ENCODE measurements at places on chromosomes 16 and 17.

DNA sequence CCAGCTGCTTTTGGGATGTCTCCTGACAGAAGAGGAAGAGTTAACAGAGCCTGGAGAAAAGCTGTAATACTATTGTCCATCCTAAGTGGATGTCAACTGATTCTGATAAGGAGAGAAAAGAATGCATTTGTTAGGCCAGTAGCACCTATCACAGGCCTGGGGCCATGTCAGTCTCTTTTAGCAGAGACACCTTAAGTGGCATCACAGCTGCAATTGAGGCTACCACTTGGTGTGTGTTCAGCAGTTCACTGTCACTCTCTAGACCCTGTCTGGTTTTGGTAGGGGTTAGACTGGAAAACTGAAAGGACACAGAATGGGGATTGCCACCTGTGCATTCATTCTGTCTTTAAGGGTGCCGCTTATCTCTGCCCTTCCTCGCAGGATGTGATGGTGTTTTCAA is 42.0 kb downstream of the PSMD12 start:
- no peak for DNase-seq

- no peak for DNase-seq
These were observed 193.9 kb downstream of the ZNF18 start for GRCh38 chr17:11803231-11803969.

- no peak for DNase-seq
These were observed 19.8 kb downstream of the PPL start for GRCh38 chr16:4917117-4917516.

DNA sequence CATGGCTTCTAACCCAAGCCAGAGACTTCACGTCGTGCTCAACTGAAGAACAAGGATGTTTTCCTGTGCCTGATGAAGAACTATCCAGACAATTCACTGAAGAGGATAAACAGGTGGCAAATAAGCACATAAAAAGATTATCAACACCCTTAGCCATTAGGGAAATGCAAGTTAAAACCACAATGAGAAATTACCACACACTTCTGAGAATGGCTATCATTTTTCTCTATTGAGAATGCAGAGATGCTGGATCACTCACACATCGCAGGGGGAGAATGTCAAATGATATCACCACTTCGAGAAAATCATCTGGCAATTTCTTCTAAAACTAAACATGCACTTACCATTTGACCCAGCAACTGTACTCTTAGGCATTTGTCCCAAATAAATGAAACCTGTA is 162.8 kb downstream of the IRX3 start:
- peak; percentile 43 for DNase-seq

GRCh38 chr16:5108505-5109158 is 11.0 kb upstream of the EEF2KMT start:
- no peak for DNase-seq

- peak; percentile 36 for DNase-seq
These were observed 3.8 kb upstream of the P4HB start for GRCh38 chr17:81863833-81864768.

- no peak for DNase-seq
These were observed 3.8 kb downstream of the SLC46A1 start for GRCh38 chr17:28402224-28402630.

- peak; percentile 84 for DNase-seq
These were observed 504 bp downstream of the SRSF1 start for GRCh38 chr17:58006560-58006923.

DNA sequence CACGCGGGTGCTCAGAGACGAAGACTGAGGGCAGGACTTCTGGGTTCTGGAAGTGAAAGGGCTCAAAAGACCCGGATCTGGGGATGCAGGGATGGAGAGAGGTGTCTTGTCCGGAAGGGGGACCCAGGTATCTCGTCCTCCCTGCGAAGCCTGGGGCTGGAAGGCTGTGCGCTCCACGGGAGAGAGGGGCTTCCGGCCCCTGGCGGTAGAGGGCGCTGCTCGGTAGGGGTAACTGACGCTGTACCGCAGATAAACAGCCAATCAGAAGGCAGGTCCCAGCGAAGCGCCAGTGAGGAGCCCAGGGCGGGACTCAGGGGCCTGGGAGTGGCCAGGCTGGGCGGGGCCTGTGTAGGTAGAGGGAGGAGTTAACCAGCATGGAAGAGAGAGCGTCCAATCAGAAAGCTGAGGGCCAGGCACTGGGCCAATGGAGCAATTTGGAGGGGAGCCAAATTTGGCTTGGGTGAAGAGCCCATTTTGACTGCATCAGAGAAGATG is 804 bp downstream of the TGFB1I1 start:
- DNase-seq, result peak; percentile 63

GRCh38 chr17:2459917-2460271 is 51.8 kb downstream of the METTL16 start:
- DNase-seq, result no peak

DNA sequence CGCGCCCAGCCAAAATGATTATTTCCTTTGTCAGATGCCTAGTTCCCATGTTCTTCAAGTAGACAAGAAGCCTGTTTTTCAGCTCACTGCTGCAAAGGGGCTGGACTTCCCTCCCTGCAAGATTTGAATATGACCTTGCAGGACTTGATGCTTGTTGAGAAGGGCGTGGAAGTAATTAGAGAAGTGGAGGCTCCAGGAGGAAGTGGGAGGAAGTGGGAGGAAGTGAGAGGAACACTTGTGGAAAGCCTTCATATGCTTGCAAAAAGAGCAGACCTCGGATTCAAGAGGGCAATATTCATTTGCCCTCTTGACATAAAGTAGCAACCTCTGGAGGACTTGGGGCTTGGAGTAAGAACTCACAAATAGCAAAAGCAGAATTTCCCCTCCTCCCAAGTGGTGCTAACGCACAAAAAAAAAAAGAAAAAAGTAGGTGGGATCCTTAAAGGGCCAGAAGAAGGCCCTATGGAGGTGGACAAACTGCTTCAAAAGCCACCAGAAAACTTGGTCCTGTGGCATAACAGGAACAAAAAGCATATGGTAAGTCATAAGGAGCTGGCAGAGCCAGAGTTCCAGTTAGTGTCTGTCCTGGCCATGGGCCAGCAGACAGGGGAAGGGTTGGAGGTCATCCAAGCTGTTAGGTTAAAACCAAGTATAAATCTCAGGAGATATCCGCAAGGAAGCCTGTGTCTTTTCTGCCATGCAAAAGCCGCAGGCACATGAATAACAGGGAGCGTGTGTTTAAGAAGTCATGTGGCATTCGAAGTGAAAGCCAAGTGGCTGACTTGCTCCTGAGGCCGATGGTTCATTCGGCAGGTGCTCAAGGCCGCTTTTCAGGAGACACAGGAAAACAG is 20.6 kb upstream of the PRKAR1A start:
- no peak for DNase-seq

- peak; percentile 36 for DNase-seq
These were observed 834 bp upstream of the TXNDC11 start for GRCh38 chr16:11743308-11744074.

GRCh38 chr16:79997257-79997656 is 396.7 kb upstream of the MAF start:
- DNase-seq, result peak; percentile 15

DNA sequence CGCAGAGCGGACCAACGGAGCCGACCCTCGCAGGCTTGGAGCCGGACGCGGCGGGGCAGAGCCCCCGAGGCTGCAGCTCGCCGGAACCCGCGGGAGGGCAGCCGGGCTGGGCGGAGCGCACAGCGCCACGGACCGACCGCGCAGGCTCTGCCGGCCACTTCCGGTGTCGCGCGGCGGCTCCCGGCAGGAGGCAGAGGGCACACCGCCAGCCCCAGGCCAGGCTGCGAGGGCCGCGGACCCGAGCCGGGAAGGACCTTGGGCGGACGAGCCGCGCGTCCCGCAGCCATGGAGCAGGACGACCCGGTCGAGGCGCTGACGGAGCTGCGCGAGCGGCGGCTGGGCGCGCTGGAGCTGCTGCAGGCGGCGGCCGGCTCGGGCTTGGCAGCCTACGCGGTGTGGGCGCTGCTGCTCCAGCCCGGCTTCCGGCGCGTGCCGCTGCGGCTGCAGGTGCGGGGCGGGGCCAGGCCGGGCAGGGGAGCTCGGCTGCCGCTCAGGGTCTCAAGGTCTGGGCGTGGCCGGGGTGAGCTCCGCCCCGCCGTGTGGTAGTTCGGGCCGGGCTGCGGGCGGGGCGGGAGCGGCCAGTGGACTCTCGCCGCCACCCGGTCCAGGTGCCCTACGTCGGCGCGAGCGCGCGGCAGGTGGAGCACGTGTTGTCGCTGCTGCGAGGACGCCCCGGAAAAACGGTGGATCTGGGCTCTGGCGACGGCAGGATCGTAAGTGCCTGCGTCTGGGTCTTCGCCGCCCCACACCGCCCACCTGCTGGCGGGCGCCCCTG is at the start of gene ANTKMT:
TSS of gene ANTKMT (plus strand) at position 157 of the 775 bp plus-strand sequence. CDS start at position 286, 129 bp downstream.
- DNase-seq, result peak; percentile 53

GRCh38 chr17:28228109-28228840 is 90.7 kb upstream of the TMEM97 start:
- DNase-seq, result no peak

DNA sequence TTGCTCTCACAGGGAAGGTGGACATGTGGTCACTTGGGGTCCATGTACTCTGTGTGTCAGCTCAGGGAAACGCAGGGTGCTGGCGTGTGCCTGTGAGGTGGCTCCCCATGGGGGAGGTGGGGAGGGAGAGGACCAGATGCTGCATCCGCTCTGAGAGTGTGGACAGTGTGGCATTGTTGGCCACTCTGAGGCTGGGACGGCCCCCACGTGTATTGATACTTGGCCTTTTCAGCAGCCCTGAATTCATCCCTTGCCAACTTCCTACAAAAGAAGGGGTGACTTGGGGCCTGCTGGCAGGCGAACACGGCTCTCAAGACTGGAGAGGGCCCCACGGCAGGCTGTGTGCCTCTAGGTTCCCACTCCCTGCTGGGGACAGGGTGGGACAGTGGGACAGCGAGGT is 120.1 kb downstream of the RAB11FIP4 start:
- no peak for DNase-seq

- no peak for DNase-seq
These were observed 32.0 kb upstream of the PLLP start for GRCh38 chr16:57316390-57317017.

- DNase-seq, result no peak
These were observed 11.8 kb downstream of the GNAO1 start for GRCh38 chr16:56203052-56203451.

- DNase-seq, result no peak
These were observed 7.6 kb upstream of the CBFB start for GRCh38 chr16:67021321-67021720.

DNA sequence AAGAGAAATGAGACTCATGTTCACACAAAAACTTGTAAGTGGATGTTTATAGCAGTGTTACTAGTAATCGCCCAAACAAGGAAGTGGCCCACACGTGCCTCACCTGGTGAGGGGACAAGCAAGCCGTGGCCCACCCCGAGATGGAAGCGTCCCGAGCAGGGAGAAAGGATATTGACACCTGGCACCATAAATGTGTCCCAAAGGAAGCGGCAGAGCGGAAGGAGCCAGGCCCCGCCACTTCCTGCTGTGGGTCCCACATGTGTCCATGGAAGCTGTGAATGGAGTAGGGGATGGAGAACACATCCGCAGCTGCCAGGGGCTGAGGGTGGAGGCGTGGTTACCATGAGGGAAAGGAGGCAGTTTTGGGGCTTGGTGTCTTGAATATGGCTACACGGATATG is 18.9 kb downstream of the KCNJ18 start:
- no peak for DNase-seq

DNA sequence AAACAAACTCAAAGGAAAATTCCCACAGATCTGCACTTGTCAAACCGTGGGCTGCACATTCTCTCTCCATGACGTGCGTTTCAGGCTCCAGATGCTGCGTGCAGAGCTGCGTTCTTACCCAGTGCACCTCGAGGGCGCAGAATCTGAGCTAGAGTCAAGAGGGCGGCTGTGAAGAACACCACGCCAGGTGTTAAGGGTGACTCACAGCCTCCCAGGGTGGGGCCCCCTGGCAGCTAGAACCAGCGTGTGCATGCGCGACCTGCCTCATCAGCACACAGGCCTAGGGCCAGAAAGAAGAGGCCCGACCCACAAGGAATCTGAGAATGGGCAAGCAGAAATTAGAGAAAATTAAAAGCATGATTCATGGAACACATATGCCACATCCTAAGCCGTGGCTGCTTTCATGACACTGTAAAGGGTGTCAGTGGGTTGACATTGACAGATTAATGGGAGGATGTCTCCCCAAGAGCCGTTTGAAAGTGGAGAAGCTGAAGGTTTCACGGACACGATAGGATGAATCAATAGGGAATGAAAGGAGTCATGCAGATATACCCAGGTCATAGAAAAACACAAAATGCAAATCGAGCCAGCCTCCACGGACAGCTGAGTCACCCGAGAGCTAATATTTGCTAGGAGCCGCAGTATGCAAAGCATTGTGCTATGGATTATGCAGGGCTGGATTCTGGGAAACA is 29.0 kb downstream of the MARCHF10 start:
- peak; percentile 96 for DNase-seq

GRCh38 chr17:19461116-19461515 is 50.1 kb downstream of the RNF112 start:
- DNase-seq, result no peak

DNA sequence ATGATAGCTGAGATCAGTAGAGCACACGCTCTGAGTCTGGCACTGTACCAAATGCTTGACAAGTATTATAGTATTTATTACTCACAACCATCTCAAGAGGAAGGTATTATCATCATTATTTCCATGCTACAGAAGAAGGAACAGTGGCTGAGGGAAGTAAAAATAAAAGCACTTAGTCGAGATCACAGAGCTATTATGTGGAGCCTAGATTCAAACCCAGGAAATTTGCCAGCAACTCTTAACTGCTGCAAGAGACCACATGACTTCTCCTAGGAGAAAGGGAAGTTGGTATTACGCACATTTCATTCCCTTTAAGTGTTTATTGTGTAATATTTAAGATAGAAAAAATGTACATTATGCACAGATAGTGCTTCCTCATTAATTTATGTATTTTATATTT is 1.0 kb upstream of the RHOT1 start:
- DNase-seq, result peak; percentile 61

GRCh38 chr17:49512296-49513043 is 17.4 kb downstream of the NGFR start:
- DNase-seq, result no peak

GRCh38 chr16:69890892-69891282 is 60.2 kb upstream of the CLEC18A start:
- no peak for DNase-seq

GRCh38 chr16:8063159-8063558 is 527.2 kb downstream of the TMEM114 start:
- DNase-seq, result no peak
